ENCODE measurements at places on chromosomes 13 and 19.

- no peak for DNase-seq
These were observed 626 bp downstream of the ZNF233 start for GRCh38 chr19:44260343-44260681.

DNA sequence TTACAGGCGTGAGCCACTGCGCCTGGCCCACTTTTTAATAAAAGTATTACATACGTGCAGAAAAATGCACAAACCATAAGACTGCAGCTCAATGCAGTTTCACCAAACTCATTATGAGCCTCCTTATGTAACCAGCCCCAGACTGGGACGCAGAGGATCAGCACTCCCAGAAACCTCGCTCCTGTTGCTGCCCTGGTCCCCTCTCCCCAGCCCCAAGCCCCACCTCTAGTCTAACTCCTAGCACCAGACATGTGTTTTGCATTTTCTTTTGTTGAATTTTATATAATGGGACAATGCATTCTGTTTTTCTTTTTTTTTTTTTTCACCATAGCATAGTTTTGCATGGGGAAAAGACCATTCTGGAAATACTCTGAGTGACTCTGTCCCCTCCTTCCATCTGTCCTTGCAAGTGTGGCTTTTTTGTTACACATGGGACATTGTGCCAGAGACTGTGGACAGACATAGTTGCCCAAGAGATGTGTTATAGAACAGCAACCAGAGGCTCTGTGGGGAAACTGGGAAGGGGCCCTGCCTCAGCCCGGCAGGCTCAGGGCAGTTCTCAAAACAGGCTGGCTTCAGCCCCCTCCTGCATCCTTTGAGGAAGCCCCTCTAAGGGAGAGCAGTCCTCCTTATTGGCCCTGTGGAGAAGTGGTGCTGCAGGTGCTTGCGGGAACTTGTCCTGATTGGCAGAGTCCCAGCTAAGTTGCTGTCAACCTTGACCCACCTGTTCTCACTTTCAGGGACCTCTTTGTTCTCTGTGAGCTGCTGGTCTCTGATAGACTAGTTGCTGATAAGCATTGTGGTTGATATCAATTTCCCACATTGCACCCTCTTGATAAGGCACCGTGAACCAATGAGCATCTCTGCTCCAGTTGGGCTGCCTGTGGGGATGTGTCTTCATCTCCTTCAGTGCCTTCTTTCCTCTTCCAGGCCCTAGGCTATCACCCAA is 13.8 kb upstream of the OLFM4 start:
- DNase-seq = no peak

DNA sequence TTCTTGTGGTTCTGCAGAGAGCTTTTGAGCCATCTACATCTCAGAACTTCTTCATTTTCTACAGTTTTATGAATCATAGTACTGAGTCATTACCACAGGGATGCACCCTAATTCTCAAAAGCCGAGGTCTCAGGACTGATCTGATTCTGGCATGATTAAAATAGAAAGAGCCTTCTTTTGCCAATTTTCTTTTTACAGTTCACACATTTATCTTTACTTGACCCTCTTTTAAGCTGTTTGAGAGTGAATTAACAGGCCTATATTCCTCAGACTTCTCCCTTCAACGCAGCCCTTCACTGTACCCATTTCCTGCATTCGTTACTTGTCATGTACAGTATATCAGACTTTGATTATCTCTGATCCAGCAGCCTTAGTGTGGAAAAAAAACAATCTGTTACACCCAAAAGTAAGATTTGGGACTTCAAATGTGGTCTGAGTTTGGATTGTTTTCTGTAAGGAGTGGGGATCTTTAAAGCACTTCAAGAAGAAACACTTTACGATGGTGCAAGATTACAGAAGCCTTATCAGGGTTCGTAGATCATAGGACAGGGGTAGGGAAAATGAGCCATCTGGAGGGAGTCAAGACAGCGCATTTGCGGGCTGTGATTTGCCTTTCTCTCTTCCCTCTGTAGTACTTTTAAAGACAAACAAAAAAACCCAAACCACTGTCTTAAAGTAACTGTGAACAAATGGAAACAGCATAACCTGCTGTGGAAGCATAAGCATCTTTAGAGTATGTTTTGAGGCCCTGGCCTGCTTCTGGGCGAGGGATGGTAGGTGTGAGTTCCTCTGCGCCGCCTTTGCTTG is 15.3 kb upstream of the GPR183 start:
- peak; percentile 27 for DNase-seq

- DNase-seq = no peak
These were observed 228.6 kb downstream of the LMO7 start for GRCh38 chr13:75864718-75865117.

GRCh38 chr13:40404967-40405716 is 261.3 kb downstream of the FOXO1 start:
- DNase-seq = no peak

GRCh38 chr19:16185768-16186123 is 536 bp downstream of the FAM32A start:
- no peak for DNase-seq

- DNase-seq = no peak
These were observed 127.6 kb upstream of the GPC6 start for GRCh38 chr13:93098972-93099371.

DNA sequence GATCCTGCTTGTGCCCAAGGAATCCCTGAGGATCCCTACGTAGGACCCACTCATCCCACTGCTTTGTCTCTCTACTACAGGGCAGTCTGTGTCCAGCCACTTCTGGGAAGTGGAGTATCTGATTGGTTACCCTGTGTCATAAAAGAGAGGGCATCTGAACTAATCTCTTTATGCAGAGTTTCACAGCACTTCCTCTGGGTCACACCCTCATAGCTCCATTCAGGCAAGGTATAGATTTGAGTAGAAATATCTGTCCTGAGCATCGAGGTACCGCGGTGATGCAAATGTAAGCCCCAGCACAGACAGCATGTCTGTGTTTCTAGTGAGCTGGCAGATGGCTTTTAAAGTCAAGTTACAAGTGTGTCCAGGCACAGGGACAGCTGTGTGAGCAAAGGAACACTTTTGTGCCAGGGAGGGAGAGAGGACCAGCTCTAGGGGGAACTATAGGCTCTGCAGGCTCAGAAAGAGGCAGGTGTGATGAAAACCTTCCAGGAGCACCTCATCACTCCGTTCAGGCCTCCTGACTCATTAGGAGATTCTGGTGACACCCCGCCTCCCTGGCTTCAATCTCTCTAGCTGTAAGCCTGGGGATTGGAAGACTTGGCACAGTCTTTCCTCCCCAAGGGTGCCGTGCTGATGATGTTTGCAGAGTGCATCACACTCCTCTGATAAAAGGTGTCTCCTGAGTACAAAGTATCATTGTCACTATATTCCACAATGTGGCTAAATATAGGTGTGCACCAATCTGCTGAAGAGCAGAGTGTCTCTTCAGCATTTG is 84.3 kb upstream of the UBL3 start:
- DNase-seq = no peak

DNA sequence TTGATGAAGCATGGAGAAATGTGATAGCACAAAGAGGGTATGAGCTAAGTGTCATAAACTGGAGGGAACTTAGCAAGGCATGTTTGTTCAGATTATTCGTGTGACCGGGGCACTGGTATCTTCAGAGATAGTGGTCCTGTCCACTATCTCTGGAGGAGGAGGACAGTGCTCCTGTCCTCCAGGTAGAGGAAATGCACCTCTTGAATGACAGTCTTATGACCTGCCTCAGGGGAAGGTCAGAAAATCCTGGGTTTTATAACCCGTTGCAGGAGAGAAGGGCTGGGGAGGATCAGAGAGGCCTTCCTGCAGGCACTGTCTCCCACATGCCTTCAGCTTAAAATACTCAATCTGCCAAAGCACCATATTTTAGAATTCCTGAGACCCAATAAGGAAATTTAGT is 213.5 kb upstream of the UBL3 start:
- DNase-seq = no peak

GRCh38 chr13:24167666-24168391 is 7.3 kb downstream of the SPATA13 start:
- DNase-seq = no peak

- no peak for DNase-seq
These were observed 681.0 kb upstream of the PCDH20 start for GRCh38 chr13:62096652-62097051.

DNA sequence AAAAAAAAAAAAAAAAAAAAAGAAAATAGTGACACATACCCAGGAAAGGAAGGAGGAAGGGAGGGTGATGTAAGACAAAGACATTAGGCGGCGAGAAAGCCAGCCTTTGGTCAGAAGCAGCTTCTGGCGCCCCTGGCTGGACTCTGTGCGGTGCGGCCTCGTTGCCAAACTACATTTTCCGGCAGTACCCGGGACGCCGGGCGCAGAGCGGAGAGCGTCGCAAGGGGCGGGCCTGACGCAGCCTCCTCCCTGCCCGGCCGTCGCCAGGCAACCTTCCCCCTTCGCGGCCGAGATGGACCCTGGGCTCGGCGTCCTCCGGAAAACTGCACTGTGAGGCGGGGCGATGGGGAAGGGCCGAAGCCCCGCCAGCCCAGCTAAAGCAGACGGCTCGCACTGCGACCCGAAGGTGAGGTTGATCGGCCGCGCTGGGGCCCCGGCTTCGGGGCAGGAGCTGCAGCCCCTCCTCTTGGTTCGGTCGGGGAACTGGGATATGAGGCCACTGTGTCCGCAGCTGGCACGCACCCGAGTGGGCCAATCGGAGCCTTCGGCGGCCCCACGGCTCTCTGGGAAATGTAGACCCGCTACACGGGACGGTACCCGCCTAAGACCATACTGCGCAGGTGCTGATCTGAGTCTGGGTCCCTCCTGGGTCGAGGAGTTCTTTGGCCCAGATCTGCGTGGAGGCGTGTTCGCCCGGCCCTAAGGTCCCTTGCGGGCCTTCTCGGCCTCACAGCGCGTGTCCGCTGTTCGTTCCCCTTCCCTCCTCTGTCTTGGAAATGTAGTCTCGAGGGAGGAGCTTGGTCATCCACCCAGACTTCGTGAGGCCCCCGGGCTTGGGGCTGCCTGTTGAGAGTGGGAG is 2.3 kb upstream of the MZF1 start:
- DNase-seq = peak; percentile 71

- DNase-seq = no peak
These were observed 105.1 kb downstream of the UQCRFS1 start for GRCh38 chr19:29107831-29108230.

DNA sequence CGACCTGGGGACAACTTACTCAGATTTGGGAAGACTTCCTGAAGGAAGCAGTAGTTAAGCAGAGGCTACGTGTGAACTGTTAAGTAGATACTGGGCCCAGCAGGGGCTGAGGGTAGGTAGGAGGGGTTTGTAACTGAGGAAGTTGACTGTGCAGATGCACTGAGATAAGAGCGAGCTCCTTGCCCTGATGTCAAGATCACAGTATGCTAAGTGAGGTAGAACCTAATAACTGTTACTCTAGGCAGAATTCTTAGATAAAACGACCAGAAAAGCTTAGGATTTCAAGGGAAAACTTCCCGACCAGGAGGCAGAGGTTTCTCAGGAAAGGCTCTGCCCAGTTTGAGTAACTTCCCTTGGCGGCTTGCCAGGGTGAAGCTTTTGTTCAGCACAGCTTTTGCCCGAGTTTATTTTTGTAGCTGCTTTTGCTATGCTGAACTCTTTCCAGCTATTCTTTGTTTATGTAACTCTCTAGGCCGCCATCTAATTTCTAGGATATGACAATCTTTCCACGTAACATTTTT is 632.1 kb downstream of the DIAPH3 start:
- DNase-seq = no peak

DNA sequence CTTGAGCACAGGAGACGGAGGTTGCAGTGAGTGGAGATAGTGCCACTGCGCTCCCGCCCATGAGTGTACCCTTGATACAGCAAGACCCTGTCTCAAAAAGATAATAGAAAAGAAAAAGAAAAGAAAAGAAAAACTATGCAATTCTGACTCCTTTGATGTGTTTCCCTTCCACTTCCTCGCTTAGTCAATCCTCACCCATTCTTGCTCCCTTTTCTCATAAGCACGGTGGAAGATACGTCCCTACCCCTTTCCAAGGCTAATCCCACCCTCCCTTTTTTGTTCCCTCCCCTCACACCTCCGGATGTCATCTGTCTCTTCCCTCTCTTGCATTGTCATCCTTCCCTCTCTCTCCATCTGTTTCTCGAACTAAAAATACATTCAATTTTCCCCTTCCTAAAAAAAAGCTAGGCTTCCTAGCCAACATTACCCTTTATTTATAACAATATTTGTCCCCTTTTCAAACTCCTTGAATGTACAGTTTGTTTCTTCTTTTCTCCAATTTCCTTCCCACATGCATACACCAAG is 40.5 kb upstream of the ITM2B start:
- no peak for DNase-seq

GRCh38 chr19:3881272-3882040 is 971 bp downstream of the ATCAY start:
- no peak for DNase-seq

- DNase-seq = no peak
These were observed 16.3 kb upstream of the DNMT1 start for GRCh38 chr19:10211061-10211460.

DNA sequence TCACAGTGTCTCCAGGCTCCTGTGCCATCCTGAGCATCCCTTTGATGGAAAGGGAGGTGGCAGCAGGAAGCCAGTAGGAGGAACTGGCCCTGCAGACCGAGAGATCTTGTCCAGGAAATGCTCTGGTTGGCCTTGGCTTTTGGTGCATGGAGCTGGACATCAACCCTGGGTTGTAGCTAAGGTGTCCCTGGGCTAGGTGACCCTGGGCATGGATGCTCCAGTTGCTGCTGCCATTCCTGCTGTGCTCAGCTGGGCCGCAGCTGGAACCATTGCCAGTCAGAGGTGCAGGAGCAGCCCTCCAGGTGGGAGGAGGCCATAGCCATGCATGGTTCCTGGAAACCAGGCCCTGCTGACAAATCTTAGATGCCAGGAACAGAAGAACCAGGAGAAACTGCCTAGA is 67.5 kb downstream of the ZNF98 start:
- no peak for DNase-seq

DNA sequence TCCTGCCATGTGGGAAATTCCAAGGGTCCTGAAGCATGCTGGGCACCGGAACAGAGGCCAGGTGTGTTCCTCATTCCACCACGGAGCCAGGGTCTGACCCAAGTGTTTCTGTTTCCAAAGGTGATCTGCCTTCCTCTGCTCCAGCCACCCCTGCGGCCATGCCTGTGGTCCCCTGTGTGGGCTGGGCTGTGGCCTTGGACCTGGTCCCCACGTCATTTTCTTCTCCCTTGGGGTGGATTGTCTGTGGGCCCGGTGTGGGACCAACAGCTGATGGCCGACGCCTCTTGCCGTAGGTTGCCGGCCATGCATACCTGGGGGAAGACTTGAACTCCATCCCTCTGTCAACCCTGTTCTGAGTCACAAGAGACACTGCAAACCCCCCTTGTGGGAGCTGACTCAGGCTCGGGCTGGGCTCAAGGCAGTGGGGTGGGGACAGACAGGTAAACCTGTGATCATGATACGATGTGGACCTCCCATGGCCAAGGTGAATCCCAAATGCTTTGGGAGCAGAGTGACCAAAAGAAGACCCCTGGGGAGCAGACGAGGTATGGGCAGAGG is 35.0 kb downstream of the ATP11A start:
- no peak for DNase-seq

GRCh38 chr13:85383291-85383690 is 415.9 kb downstream of the SLITRK6 start:
- DNase-seq = no peak

GRCh38 chr13:100387416-100387815 is 201.2 kb downstream of the GGACT start:
- no peak for DNase-seq
